ENCODE measurements at places on chromosomes 6 and 20. TPM values are rescaled to one million over a fixed set of nuclear protein-coding genes. Genes with fewer than 3 reads are reported as not detected.
A peak's percentile ranks its signal among the peaks of the same experiment; 100 is the strongest.

DNA sequence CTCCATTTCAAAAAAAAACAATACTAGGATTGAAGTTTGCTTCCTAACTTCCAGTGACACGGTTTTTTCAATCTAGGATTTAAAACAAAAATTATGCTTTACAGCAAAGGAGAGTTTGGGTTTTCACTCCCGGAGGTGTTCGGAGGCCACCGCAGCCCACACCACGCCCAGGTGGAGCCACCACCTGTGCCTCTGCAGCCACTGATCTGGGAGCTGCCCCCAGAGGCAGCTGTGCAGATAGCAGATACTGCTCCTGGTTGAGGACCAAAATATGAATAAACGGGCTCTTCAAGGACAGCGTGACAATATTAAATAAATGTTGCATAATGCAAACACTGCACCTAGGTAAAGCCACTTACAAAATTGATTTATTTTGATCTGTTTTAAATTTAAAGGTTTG, 30.2 kb downstream of the DLL1 start:
- DNase-seq, result no peak

- peak; percentile 99 for DNase-seq
Observed at GRCh38 chr6:26031595-26032339, 55.5 kb upstream of the HFE start.

DNA sequence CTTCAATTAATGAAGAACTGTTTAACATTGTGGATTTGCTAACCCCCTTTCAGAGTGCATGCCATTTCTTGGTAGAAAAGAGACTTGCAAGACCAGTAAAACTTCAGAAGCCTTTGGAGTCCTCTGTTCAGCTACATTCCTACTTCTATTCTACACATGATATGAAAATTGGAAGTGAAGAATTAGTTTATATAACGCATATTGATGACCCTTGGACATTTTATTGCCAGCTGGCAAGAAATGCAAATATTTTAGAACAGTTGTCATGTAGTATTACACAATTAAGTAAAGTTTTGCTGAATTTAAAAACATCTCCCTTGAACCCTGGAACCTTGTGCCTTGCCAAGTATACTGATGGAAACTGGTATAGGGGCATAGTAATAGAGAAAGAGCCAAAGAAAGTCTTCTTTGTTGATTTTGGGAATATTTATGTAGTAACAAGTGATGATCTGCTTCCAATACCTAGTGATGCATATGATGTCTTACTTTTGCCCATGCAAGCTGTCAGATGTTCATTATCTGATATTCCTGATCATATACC, 3.3 kb downstream of the TDRD6 start:
- DNase-seq, result peak; percentile 1

- no peak for DNase-seq
Observed at GRCh38 chr20:10603971-10604864, 69.6 kb downstream of the JAG1 start.

DNA sequence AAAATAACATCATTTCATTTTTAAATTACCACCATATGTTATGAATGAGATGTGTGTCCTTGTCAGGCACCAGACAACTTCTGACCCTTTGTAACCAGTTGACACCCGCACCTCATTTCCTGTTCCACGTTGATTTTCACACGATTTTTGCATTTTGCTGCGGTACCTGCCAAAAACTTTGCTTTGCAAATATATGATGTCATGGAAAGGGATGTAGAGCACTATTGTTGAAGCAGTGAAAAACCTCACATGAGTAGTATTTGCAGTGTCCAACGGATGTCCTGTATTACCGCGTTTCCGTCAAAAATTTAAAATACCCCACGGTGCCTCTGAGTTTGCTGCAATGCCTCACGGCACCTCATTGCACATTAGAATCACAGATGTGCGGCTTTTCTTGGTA, 115.6 kb downstream of the MTHFD1L start:
- peak; percentile 80 for DNase-seq

DNA sequence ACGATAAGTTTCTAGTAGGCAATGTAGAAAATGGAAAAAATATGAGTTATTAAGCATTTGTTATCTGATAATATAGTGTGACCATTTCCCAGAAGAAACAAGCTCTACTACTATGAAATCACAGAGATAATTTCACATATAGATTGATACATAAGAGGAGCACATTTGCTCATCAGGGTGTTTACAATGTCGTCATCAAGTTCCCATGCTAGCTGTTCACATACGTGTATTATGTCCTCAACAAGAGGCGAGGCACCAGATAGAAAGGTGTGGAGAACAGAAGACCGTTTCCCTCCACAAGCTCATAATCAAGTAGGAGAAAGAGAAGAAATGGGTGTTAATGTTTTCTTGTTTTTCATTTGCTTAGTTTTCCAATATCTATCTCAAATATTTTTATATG, 326.1 kb upstream of the ARID1B start:
- DNase-seq, result no peak

GRCh38 chr20:48983423-48984400, 62.2 kb downstream of the ARFGEF2 start:
- no peak for DNase-seq

DNA sequence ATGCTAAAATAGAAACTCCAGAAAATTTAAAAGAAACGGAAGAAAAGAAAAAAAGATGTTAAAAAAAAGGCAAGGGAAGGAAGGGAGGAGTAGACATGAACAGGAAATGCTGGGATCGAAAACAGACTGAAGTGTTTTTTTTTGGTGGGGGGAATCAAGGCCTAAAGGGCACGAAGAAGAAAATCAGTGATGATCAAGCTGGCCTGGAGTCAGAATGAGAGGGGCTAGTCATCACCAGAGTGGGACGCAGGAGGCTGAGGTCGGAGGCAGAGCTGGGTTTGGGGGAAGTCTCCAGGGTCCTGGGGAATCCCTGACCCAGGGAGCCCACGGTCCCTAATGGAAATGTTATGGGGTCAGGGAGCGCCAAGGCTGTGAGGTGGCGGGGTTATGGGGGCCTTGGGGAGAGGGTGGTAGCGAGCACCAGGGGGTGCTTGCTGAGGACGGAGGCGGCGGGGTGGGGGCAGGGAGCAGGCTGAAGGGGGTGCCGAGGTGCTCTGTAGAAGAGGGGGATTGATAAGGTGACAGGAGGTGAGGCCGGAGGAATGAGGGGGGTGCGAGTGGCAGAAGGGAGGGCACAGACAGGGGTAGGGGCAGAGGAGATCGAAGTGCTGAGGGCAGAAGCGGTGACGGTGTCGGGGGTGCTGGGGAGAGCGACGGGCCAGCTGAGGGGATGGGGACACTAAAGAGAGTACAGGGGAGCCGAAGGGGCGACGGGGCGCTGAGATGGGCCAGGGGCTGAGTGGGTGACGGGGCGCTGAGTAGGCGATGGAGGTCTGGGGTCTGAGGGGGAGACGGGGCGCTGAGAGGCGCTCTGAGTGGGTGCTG, 684 bp downstream of the ZNFX1 start:
- peak; percentile 47 for DNase-seq

DNA sequence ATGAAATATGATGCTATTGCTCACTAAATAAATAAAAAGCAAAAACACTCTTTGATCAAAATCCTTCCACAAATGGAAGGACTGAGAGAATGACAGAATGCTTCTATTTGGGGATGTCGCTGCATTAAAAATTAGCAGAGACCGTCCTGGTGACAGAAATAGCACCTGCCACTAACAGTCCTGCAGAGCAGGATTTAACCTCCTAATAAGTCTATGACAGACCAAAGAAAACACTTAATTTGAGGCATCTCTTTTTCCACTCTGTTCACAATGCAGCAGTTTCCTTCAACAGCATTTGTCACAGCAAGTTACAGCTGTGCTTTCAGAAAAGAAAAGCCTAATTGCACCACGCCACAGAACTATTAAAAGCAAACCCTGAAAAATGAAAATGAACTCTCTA, 140.6 kb upstream of the BEND6 start:
- peak; percentile 40 for DNase-seq

GRCh38 chr6:26017632-26017966, 55.0 kb downstream of the TRIM38 start:
- peak; percentile 95 for DNase-seq

DNA sequence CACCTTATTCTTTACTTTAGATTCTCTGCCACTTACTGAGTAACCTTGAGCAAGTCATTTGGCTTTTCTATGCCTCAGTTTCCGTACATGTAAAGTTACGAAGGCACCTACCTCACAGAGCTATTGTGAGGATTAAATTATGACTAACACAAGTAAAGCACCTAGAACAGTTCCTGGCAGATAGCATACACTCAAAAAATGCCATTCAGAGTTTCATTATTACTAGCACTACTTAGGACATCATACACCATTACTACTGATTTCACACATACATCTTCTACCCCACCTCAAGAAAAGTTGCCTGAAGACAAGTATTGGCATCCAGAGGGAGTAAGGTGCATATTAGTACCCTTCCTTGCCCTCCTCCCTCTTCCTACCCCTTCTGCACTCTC, 107.8 kb downstream of the OGFRL1 start:
- DNase-seq, result no peak

GRCh38 chr20:39081255-39081654, 119.1 kb downstream of the DHX35 start:
- peak; percentile 88 for DNase-seq

GRCh38 chr6:161583584-161583983, 309.7 kb upstream of the AGPAT4 start:
- no peak for DNase-seq

GRCh38 chr6:111604259-111605099, 1.2 kb downstream of the TRAF3IP2 start:
- DNase-seq, result peak; percentile 64

DNA sequence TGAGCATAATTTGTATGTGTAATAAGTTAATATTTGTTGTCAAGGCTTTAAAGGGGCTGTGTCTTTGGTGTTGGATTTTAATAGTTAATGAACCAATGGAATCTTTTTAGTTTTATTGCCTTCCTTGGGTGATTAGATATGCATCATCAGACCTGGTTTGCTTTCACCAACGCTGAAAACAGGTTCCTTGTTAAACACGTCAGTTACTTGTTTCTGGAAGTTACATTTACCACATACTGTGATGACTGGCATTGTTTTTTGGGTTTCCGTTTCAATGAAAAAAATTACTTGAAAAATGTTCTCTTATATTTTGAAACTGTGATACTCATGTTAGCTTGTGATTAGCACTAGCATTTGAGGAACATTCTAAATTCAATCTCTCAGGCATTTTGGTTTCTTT, 58.6 kb upstream of the RNF144B start:
- DNase-seq, result no peak

GRCh38 chr20:64119301-64119680, 11.9 kb upstream of the NPBWR2 start:
- DNase-seq, result no peak

DNA sequence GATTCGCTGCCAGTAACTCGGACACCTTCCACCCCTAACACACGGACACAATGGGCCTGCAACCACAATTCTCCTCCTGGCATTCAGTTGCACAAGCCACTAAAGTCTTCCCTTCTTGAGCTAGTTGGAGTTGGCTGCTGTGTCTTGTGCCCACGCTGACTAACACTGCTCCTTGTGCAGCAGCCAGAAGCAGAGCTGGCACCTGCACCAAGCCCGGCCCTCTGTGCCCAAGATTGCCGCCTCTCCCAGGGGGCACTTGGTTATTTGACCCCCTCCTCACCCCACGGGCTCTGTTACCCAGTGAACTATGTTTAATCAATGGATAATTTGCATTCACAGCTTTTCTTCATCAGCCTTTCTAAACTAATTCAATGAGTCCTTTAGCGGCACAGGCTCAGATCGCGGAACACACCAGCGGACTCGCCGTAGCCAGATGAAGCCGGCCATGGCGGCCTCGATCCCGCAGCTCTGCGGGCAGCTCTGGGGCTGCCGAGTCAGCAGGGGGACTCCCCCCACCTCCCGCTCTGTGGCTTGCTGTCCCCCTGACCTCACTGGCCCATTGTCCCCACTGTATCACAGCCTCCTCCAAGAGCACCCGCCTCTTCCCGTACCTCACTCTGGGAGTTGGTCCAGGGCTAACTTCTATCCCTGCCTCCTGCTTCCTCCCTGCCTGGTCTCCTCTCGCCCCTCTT, 94.8 kb upstream of the AFDN start:
- no peak for DNase-seq

Gene BEND6
- 4.9 TPM for total RNA-seq

Gene C4B
- total RNA-seq, result 38.0 TPM

Gene GGTLC1
- total RNA-seq, result not detected

Gene FOXQ1
- 6.4 TPM for total RNA-seq

Gene PSMB8
- total RNA-seq, result 8.5 TPM

Gene MMP24
- 0.10 TPM for total RNA-seq

Gene ACTL10
- 0.10 TPM for total RNA-seq

Gene GPX5
- total RNA-seq, result not detected

Gene SOX12
- 7.1 TPM for total RNA-seq
